ENCODE measurements at places on chromosomes 4 and X.

DNA sequence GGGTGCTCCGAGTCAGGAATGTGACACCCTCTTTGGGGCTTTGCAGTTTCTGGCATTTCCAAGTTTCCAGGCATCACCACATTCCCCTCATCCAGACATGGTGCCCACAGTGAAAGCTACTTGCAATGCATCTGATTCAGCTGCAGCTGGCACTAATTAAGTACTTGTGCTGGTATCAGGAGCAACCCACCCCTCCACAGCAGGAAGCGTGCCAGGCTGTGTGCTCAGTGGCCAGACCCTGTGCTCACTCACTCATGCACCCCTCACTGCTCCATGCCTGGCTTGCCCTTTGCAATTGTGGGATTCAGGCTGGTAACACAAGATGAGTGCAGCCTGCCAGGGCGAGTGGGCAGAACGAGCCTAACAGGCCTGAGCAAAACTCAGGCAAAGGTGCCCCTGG is 271.2 kb downstream of the EPHA5 start:
- DNase-seq = no peak

- DNase-seq = peak; percentile 0
Observed at GRCh38 chrX:3379111-3379510, 32.7 kb upstream of the MXRA5 start.

DNA sequence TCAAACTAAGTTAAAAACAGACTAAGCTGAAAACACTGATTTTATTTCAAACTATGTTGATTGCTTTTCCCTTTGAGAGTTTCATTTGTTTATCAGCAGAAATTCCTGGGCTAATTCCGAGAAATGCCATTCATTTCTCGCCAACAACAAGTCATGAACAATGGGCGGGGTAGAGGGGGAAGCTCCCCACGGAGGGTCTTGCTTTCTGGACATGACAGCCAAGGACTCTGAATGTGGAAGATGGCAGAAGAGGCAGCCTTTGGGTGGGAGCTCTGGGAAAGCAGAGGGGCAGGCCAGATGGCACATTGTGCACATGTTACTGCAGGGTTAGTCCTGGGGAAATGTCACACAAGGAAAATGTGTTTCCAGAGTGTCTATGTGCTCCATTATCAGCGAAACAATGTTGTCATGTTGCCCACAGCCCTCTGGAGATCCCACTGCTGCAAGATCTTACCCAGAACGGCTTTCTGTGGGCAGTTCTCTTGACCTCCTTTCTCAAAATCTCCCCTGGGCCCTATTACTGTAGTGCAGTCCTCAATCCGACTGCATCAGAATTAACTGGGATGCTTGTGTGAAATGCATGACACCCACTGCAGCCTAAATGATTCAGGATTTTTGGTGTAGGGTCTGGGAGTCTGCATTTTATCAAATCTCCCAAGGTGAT is 45.0 kb downstream of the CHRDL1 start:
- DNase-seq = no peak

- DNase-seq = no peak
Observed at GRCh38 chr4:121455285-121455684, 74.5 kb upstream of the QRFPR start.

- no peak for DNase-seq
Observed at GRCh38 chrX:68443155-68443868, 10.0 kb upstream of the OPHN1 start.

- peak; percentile 42 for DNase-seq
Observed at GRCh38 chrX:39152106-39152649, 350.9 kb downstream of the MID1IP1 start.

GRCh38 chrX:41014776-41015360 is 70.4 kb upstream of the USP9X start:
- no peak for DNase-seq

DNA sequence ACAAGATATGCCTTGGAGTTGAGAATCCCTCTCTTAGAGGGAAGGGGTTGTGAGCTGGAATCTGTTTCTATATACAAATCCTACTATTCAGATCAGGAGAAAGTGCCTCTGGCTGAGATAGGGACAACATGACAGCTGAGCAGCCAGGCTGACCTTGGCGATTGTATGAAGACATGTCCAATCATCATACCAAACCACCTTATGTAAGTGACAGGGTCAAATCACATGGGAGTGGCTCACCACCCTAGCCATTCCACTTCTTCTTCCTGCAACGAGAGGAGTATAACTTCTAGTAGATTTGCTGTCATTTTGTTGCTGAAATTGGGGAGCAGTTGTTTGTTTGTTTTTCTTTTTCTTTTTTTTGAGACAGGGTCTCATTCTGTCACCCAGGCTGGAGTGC is 48.3 kb upstream of the TMEM150C start:
- DNase-seq = peak; percentile 5

- no peak for DNase-seq
Observed at GRCh38 chr4:121397434-121397833, 16.6 kb upstream of the QRFPR start.

DNA sequence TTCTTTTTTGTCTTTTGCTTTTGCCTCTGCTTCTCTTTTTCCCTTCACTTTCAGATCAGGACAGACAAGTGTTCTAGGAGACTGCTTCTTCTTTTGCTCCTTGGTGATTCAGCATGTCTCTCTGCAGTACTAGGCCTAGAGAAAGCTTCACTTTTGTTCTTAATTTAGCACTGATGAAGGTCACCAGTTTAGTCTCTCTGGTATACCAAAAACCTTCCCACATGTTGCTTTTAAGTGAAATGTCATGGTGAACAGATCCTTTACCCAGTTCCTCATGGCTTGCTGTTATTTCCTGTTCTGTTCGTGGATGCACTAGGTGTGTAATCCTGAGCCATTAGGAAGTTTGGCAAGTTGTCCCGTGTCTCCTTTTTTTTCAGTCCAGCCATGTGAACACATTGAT is 53.3 kb downstream of the NBDY start:
- peak; percentile 61 for DNase-seq

DNA sequence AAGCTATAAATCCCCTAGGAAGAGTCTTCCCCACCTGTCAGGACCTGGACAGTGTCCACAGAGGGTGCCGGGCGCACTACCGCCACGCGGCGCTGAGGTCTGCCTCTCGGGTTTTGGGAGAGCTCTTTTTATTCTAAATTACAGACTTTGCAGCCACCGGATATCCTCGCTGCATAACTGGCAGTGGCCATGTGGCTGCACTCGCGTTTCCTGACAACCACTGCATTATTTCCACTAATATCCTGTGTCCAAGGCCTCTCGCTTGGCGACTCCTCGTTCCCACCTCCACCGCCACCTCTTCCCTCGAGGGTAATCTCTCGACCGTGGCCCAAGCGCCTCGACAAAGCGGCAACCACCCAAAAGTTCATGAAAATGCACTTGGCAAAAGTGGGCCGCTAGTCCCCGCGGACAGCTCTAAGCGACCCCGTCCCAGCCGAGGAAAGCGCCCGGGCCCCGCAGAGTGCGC is 512 bp upstream of the TMEM131L start:
- DNase-seq = no peak

DNA sequence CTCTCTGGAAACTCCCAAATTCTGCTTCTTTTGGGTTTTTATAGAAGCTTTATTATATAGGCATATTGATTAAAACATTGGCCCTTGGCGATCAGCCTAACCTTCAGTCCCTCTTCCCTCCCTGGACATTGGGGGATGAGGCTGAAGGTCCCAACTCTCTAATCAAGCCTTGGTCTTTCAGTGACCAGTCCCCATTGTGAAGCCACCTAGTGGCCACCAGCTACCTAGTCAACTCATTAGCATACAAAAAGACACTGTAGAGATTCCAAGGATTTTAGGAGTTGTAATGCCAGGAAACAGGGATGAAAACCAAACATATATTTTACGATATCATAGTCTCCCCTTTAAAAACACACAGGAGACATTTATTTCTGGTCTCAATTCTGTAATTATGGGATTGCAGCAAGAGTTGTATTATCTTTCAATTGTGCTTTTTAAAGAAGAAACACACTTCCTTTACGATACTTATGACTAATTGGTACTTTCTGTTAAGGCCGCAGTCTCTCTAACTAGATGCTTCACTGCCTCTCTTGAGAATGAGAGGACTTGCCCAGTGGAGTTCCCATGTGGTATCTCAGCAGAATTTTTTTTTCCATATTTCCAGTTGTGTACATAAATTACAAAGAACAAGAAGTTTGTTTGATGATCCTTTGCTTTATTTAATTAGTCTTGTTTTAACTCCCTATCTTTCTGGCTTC is 58.2 kb downstream of the WDR17 start:
- DNase-seq = peak; percentile 46

All from suppressor macrophage treated with lipopolysaccharide for 4 hours (primary cell).